Ascending aorta (tissue), 2 donors: ENCODE measurements at places on chromosomes 6 and 20.

- no peak for DNase-seq
Observed at GRCh38 chr6:150741633-150742200, 123.8 kb upstream of the MTHFD1L start.

DNA sequence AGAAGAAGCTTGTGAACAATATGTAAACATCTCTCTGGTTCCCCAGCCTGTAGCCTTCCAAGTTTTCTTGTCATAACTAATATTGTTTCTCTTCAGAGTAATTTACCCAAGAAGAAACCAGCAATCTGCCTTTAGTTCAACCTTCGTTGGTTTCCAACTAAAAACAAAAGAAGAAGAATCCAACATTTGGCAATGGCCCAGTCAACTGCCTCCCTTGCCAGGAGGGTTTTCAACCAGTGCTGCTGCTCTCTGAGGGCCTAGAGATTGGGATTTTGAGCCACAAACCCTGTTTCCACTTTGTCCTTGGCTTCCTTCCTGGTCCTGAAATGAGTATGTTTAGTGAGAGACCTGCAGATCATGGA, 395.8 kb upstream of the CNR1 start:
- no peak for DNase-seq

DNA sequence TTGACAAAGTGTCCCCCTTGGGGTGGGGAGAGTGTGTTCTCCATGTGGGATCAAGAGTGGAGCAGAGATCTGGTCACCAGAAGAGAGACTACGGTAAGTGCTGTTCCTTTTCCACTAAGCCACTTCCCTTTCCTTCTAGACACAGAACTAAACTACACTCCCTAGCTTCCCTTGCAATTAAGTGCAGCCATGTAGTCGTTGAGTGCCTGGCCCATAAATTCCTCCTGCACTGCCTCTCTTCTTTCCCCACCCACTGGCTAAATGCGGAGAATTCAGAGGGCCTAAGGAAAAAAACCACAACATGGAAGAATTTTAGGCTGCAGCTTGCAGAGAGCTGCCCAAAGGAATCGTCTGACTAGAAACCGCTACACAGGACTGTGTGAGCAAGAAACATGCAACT, 1.5 kb downstream of the WDR27 start:
- DNase-seq = no peak

DNA sequence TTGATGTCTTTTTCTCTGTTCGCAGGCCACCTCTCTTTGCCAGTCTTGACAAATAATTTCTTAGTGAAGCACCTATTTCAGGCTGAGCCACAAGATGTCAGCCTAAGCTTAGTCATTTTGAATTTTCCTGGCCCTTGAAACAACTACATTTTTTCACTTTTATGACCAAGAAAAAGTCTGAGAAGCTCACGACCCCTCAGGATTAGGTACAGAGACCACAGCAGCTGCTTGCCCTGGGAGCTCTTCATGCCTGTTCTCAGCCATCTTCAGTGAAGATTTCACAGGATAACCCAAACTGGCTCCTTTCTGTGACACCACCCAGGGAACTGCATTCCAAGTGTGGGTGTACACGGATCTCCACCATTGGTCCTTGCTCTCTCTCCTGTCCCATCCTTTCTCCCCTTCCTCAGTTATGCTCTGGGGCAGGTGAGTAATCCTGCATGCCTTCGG, 38.4 kb upstream of the SPTLC3 start:
- no peak for DNase-seq

GRCh38 chr6:156828280-156828703, 51.1 kb downstream of the ARID1B start:
- DNase-seq = no peak

DNA sequence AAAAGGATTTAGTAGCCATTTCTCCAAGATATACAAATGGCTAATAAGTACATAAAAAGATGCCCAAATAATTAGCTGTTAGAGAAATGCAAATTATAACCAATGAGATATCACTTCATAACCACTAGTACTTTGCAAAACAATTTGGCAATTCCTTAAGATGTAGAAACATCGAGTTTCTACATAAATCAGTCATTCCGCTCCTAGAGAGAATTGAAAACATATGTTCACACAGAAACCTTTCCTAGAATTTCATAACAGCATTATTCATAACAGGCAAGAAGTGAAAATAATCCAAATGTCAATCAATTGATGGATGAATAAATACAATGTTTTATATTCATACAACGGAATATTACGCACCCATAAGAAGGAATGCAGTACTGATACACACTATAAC, 20.5 kb upstream of the NT5E start:
- no peak for DNase-seq

DNA sequence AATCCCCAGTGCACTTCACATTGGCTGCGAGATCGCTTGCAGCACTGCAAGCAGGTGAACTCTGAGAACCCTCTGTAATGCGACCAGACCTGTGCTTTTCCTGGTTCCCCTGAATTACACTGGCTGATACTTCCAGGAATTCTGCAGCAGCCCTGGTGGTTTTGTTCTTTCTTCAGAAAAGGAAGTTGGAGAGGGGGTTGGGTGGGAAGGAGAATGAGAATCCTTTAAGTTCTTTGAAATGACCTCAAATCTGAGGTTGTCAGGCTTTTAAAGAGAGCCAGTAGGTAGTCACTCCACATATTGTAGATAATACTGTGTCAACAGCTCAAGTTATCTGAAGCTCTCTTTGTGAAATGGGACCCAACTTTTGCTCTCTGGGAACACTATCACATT, 62.4 kb downstream of the GCNT2 start:
- DNase-seq = no peak

GRCh38 chr20:57596998-57597939, 23.0 kb downstream of the ZBP1 start:
- DNase-seq = no peak

- DNase-seq = no peak
Observed at GRCh38 chr6:31128093-31128676, 7.9 kb upstream of the CDSN start.

DNA sequence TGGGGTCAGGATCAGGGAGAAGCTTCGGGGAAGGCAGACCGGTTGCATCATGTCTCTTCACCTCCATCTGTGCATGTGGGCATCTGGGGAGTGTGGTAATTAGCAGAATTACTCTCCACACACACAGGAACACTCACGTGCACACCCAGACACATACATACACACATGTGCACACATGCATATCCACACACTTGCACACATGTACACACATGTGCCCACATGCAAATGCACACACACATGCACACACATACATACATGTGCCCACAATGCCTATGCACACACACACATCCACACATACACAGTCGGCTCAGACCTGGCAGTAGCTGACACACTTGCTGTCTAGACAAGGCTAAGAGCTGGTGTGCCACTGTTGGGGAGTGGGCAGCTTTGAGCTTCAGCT, 212.3 kb upstream of the PMEPA1 start:
- DNase-seq = no peak

GRCh38 chr6:135657207-135657606, 159.7 kb upstream of the AHI1 start:
- DNase-seq = no peak

DNA sequence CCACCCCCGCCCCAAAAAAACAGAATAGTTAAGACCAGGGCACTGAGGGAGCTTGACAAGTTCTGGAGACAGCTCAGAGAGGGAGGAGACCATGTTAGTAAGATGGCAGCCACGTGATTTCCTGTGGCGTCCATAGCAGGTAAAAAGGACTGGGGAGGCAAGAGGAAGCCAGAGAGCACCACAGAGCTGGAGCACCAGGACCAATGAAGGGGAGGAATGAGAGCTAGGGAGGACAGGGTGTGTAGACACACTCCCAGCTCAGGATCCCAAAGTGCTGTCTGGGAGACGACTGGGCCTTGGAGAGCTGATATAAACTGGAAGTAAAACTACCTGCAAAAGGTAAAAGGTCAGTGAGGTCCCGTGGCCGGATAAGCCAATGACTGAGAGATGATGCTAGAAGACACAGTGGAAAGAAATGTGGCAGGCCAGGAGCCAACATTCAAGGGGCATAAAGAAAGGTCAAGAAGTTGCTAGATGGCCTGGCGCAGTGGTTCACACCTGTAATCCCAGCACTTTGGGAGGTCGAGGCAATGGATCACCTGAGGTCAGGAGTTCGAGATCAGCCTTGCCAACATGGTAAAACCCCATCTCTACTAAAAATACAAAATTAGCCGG, 39.0 kb downstream of the SLC23A2 start:
- DNase-seq = no peak

- no peak for DNase-seq
Observed at GRCh38 chr6:138787138-138787537, 8.7 kb upstream of the ECT2L start.

DNA sequence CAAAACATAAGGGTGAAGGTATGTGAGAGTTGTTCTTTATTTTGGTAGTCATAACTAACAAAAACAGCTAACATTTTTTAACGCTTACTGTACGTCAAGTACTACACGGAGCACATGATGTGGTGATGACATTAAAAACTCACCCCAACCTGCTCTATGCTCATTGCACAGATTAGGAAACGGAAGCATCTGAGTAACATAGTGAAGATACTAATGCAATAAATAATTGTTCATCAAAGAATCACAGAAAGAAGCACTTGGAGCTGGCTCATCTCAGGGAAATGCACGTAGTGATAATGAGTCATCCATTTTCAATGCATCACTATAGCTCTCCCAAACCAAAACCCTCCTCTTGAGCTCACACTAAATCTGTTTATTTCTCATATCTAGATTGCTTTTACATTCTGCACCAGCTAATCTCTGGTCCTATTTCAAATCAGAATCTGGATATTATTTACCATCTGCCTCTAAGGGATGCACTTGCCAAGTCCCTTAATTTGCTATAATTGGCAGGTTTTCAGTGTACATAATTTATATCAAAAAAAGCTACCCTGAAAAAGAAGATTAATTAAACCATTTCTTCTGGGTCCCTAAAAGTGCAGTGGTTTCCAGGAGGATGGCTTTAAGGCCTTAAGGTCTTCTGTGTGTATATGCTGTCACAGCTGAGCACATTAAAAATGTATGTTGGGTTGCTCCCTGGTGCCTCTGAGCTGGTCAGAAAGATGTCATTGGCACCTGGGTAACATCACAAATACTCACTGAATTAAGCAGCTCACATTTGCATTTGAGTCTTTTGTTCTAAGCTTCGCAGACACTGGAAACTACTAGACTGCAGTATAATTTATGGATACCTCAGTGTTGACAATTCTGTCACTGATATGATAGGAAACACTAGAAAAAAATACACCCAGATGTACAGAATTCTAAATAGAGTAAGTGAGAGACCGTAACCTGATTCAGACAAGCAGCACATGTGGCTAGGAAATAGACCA, 677.4 kb upstream of the CITED2 start:
- DNase-seq = no peak

- DNase-seq = no peak
Observed at GRCh38 chr6:104312851-104313250, 546.9 kb downstream of the HACE1 start.

GRCh38 chr6:126698732-126699240, 358.9 kb downstream of the CENPW start:
- no peak for DNase-seq

DNA sequence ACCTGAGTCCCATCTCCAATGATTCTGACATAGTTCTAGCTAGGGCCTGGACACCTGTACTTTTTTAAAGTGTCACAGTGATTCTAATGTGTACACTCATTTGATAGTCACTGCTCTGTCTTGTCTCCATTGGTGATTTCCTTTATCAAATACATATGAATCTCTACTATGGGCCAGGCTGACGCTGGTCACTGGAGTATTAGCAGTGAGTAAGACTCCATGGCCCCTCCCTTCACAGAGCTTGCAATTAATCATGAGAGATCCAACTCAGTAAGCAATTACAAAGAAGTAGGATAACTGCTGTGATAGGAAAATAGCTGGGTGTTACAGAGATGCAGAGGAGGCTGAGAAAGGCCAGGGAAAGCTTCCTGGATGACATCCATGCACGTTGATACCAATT, 19.3 kb upstream of the SASH1 start:
- no peak for DNase-seq

DNA sequence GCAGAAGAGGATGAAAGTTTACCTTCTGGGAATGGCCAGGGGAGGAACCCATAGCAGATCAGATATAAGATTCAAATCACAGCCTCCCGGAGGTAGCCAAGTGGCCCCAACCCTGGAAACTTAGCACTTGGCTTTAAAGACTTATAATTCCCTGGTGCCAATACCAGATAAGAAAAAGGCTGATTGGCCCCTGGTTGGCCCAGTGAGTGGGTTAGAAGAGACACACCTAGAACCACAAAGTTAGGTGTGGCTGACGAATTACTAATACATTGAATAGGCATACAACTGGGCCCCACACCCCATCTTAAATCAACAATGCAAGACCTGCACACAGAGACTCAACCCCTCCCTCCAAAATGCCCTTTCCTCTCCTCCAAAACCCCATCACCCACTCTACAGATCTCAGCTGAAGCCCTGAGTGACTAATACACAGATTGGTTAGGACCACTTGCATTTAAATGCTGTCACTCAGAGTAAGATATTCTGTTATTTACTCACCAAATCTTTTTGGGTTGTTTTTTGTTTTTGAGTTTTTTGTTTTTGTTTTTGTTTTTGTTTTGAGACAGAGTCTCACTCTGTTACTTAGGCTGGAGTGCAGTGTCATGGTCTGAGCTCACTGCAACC, 315.4 kb upstream of the JARID2 start:
- DNase-seq = no peak
